CD4-positive, alpha-beta T cell treated with Interleukin-15 for 4 hours (primary cell): ENCODE measurements at places on chromosomes 1 and 21.

DNA sequence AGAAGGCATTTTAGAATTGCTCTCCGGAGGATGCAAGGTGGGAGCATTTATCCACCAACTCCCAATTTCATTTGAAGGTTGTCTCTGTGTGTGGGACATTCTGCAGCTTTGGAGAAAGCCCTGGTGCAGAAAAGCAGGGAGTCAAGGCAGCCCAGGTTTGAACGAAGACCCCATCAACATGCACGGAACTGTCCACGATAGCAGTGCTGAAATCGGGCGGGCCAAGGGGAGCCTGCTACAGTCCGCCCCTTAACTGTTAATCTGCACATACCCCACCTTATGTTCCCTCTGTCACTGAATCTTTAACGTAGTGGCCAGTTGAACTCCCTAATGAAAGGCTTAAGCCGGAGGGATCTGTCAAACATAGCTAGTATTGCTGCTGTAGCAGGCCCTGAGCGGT lies 68.8 kb upstream of the C1orf174 start:
- no peak for DNase-seq

DNA sequence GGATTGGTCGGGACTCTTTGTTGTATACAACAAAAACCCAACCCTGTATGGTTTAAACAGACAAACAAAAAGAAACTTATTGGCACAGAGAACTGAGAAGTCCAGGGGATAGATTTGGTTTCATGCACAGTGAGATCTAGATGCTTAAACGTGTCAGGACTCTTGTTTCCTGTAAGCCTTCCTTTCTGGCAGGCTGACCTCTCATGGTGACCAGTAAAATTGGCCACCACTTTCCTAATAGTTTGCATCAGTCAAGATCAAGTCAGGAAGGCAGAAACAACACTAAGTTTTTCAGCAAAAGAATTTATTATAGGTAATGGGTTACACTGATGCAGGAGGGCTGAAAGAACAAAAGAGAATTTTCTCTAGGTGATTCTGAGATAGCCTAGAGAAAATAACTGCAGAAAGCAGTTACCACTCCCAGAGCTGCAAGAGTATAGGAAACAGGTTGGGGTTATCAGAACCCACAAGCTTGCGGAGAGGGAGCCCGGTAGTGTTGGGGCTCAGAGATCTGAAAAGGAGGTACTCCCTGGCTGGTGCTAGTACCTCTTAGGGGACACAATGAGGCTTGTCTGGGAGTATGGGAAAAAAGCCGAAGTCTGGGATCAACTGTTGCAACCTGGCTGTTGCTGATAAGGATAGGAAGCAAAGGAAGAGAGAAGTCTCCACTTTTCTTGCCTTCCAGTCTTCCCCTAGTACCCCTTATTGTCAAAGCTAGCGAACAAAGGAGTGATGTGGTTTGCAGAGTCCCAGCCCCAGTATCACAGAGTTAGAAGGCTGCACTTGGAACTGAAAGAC lies 21.4 kb downstream of the CITED4 start:
- DNase-seq: no peak

DNA sequence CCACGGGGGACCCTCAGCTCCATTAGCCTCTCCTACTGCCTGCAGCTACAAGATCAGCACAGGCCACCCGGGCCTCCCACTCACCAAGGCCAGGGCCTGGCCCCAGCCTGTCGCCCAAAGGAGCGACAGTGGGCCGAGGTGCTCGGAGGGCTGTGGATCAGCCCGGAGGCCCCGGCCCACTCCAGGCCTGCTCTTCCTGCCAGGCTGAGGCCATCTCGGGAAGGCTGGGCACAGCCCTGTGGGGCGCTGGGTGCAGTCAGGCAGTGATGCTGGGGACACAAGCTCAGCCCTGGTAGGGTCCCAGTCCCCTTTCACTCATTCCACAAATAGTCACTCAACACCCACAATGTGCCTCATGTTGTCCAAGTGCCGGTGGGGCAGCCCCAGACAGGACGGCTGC lies 58.8 kb downstream of the CASZ1 start:
- no peak for DNase-seq

- no peak for DNase-seq
Measured at GRCh38 chr1:156421939-156422601, 53.1 kb downstream of the RHBG start.

GRCh38 chr1:95022644-95022926 lies 50.2 kb downstream of the ALG14 start:
- DNase-seq: no peak

GRCh38 chr1:242629396-242629795 lies 104.9 kb upstream of the PLD5 start:
- DNase-seq: no peak

- no peak for DNase-seq
Measured at GRCh38 chr1:15129944-15130343, 23.6 kb upstream of the TMEM51 start.

GRCh38 chr1:235336903-235337302 lies 8.5 kb downstream of the GGPS1 start:
- peak; percentile 54 for DNase-seq

GRCh38 chr1:58165073-58165472 lies 381.5 kb downstream of the OMA1 start:
- DNase-seq: no peak

GRCh38 chr1:59219916-59220315 lies 77.0 kb upstream of the FGGY start:
- no peak for DNase-seq

- DNase-seq: no peak
Measured at GRCh38 chr1:217096200-217096599, 373.0 kb upstream of the ESRRG start.

DNA sequence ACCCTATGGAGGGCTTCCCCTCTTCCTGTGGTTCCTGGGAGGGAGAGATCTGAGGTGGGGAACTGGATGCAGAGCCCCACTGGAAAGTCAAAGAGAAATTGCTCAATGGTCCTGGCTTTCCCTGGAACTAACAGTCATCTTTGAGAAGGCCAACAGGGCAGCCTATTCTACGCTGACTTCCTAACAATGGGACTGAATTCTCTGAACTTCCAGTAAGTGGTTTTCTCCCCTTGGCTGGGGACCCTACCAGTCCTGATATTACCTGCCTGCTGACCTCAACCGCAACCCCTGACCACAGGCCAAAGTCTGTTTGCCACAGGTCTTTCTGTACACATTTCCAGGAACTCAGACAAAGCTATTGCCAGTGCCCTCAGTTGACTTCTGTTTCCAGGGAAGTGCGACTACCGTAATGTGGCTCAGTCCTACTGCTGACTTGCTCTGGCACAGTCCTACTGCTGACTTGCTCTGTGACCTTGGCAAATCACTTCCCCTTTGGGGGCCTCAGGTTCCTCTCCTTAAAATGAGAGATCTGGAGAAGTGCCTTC lies 55.3 kb downstream of the C8B start:
- DNase-seq: no peak

GRCh38 chr1:178531887-178532286 lies 19.0 kb downstream of the TEX35 start:
- no peak for DNase-seq

- no peak for DNase-seq
Measured at GRCh38 chr21:35236090-35236489, 187.0 kb upstream of the RUNX1 start.

DNA sequence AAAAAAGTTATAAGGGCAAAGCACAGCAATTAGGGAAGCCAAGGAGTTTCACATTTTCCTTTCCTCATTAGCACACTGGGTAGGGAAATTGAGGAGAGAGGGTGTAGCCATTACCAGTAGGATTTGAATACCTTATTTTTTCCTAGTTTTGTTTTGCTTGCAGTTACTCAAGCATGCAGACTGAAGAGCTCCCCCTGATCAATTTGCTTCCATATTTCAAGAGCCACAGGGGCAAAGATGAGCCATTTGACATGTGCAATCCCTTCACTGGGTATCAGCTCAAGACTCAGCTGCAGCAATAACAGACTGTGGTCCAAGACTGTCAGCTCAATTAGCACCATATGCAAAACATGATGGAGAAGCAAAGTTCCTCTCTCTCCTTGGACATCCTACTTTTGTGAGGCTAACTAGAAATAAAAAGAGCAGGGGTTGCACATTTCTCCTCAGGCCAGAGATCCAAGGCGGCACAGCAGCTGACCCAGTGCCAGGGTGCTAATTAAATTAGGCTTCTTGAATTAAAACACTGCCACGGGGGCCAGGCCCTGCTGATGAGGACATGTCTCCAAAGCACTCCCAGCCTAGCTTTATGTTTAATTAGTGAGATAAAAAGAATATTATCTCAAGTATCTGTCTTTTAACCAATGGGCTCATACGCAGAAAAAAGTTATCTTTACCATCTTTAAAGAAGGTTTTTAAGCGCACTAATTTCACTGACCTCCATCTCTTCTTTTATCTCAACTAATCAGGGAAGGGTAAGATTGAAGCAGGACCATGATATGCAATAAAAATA lies 36.7 kb upstream of the LRRC53 start:
- DNase-seq: no peak

DNA sequence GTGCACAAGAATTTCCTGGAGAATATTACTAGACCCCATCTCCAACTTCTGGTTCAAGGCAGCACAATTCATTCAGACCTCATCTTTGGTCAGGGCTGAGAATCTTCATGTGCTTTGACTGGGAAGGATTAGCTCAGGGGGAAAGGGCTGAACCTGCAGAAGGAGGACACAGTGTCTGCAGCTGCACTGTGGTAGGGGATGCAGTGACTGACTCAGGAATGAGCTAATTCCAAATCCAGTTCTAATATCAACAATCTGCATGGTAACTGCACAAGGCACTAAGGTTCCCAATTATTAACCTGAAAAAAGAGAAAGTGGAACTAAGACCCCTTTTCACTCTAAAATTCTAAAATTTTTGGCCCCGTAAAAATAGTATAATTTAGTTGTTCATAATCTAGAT lies 31.6 kb downstream of the TTLL7 start:
- DNase-seq: no peak

GRCh38 chr1:5974631-5975030 lies 17.6 kb downstream of the NPHP4 start:
- DNase-seq: no peak

GRCh38 chr1:209199822-209200221 lies 383.7 kb upstream of the CAMK1G start:
- no peak for DNase-seq

- DNase-seq: no peak
Measured at GRCh38 chr1:46617108-46617800, 643 bp upstream of the MOB3C start.

- DNase-seq: no peak
Measured at GRCh38 chr1:156414461-156415064, 45.6 kb downstream of the RHBG start.

DNA sequence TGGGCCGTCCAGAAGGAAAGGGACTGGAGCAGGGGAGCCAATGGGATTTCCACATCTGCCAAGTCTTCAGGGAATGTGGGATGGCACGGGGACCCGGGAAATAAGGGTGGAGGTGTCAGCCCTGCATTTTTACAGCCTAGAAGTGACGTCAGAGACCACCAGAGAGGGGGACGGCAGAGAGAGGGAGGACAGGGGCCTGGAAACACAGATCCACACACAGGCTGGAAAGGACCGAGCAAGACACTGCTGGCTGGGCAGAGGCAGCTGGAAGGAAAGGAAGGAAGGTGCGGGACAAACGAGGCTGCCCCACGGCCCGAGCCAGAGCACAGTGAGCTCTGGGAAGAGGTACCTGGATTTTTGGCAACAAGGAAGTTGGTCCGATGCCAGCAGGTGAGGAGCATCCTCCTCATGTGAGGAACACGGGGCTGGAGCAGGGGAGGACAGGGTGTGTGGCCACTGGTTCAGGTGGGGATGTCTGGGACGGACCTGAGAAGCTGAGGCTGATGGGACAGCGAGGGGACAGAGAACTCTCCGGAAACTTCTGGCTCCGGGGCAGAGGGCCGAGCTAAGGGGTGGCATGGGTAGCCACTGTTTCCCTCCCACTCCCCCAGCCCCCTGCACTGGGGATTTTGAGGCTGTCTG lies 138.3 kb downstream of the PGBD5 start:
- DNase-seq: no peak

- no peak for DNase-seq
Measured at GRCh38 chr1:72623299-72623708, 341.0 kb upstream of the NEGR1 start.

DNA sequence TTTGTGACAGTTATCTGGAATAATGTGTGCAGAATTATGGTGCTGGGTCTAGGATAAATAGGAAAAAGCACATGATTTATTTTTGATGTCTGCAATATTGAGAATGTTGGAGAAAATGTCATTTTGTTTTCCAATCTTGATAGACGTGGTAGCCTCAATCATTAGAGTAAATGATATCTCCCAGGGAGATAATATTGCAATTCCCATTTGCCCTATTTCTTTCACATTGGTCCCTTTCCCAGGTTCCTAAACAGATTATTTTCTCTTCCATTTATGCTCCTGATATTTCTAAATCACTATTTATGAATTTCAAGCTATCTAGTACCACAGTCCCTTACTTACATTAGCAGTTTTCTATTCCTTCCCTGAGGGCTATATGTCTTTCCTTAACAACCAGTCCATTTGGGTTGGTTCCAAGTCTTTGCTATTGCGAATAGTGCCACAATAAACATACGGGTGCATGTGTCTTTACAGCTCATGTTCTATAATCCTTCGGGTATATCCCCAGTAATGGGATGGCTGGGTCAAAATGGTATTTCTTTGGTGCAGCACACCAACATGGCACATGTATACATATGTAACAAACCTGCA lies 447.3 kb downstream of the PLA2G4A start:
- DNase-seq: no peak

DNA sequence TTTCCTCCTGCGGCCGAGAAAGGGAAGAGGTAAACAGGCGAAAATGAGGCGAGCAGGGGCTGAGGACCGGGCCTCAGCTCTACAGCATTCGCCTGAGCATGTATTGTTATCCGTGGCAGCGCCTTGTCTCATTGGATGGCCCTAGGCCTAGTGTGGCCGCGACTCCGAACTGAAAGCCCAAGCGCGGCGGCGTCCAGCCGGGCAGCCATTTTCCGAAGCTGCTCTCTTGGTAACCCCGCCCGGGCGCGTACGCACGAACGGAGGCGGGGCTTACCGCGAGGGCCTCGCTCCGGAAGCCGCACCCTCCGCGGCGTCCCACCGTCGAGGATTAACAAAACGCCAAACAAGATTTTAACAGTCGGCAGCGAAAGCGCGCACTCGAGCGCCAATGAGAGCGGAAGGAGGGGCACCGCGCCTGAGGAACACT lies 797 bp upstream of the USP1 start:
- no peak for DNase-seq
